HTR-8/SVneo (cell line): ENCODE measurements at places on chromosomes 1 and 21.

DNA sequence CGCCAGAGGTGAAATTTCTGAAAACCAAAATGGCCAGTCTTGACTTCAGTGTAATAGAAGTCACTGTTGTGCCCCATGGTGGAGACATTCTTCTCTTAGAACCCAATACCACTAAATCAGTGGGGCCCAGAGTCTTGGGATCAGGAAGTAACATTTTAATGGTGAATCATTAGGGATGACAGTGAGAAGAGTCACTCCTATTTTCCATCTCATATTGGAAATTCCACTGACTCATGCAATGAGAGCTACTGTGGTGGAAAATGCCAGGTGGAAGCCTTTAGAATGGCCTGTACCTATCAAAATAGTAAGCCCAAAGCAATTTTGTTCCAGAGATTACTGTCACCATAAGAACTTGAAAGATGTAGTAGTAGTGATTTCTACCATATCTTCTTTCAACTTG, 20.6 kb upstream of the PPM1J start:
- peak; percentile 48 for DNase-seq

DNA sequence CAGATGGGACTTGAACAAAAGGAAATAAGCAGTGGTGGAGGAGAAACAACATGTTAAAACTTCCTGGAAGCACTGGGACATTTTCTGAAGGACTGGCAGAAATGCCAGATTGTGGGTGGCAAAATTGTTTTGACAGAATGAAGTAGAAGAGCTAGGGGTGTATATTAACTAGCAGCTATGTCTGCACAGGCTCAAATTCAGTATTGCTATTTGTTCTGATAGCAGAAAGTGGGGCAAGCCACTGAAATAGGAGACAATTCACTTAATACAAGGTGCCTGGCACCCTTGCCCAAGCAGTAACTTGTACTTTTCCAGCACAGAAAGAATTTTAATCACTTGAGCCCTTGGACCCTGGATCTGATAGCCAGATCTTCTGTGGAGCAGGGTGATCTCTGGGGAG, 11.8 kb upstream of the PIGM start:
- no peak for DNase-seq

- no peak for DNase-seq
Measured at GRCh38 chr21:45253633-45254459, 33.8 kb downstream of the POFUT2 start.

DNA sequence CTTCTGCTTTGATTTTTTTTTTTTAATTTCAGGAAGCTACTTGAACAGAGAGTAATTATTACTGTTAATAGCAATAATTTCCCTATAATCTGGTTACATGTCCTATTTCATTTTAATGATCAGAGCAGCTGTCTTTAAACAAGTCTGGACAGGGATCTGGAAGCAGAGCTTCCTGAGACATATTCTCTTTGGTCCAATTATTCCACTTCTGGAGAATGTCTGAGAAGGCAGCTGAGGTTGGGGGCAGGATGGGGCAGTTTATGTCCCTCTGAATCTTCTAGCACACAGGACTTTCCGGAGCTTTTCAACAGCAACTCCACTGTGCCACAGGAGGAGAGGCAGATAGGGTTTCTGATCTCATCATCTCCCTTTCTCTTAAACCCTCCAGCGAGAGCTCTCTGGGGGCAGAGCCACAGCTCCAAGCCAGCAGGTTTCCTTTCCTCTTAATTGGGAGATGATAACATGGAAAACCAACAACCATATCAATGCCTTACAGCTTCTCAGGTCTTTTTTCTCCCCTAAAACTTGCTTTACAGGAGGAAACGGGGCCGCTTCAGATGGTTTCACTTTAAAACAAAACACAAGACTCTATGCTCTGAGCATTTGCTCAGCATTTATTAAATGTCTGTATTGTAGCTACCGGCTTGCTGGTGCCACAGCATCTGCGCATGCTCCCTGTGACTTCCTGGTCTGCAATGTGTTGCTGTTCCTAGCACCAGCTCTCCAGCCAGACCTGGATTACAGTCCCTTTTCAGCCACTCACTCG, 425.7 kb upstream of the USP24 start:
- no peak for DNase-seq

GRCh38 chr1:244324176-244324883, 127.4 kb downstream of the ADSS2 start:
- DNase-seq, result no peak

GRCh38 chr1:228084325-228084724, 1.8 kb downstream of the ARF1 start:
- DNase-seq, result no peak

GRCh38 chr1:151312826-151313225, 14.4 kb downstream of the PI4KB start:
- no peak for DNase-seq

DNA sequence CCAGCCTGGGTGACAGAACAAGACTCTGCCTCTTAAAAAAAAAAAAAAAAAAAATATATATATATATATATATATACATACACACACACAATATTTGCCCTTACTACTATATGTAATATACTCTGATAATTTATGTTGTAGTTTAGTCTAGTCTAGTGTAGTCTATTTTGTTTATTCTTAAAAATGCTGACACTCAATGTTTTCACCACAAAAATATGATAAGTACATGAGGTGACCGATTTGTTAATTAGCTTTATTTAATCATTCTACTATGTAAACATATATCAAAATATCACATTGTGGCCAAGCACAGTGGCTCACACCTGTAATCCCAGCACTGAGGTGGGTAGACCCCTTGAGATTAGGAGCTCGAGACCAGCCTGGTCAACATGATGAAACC, 19.8 kb upstream of the ZNF362 start:
- no peak for DNase-seq

GRCh38 chr1:232017057-232017456, 390.5 kb downstream of the DISC1 start:
- no peak for DNase-seq

DNA sequence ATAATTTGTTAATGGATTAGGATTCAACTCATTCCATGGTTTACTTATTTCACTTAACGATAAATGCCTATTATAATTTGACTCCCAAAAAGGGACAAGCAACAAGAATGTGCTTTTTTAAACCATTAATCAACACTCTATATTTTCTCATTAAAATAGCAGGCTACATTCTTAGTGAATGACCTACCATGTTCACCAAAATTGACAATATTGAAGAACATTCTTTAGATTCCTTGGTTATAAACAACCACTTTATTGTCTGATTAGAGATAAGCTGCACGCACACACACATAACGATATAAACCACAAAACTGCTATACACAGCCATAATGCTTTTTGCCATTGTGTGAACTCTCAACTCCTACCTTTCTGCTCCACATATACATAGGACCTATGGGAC, 75.4 kb upstream of the LRRC7 start:
- peak; percentile 11 for DNase-seq

GRCh38 chr1:181514298-181515290, 31.3 kb downstream of the CACNA1E start:
- DNase-seq, result no peak

- DNase-seq, result no peak
Measured at GRCh38 chr1:62159940-62160348, 34.7 kb upstream of the L1TD1 start.

- no peak for DNase-seq
Measured at GRCh38 chr1:234281826-234282489, 91.3 kb upstream of the COA6 start.

- no peak for DNase-seq
Measured at GRCh38 chr1:29682171-29682918, 446.0 kb downstream of the PTPRU start.

- DNase-seq, result no peak
Measured at GRCh38 chr1:229300099-229300757, 29.3 kb downstream of the RAB4A start.

DNA sequence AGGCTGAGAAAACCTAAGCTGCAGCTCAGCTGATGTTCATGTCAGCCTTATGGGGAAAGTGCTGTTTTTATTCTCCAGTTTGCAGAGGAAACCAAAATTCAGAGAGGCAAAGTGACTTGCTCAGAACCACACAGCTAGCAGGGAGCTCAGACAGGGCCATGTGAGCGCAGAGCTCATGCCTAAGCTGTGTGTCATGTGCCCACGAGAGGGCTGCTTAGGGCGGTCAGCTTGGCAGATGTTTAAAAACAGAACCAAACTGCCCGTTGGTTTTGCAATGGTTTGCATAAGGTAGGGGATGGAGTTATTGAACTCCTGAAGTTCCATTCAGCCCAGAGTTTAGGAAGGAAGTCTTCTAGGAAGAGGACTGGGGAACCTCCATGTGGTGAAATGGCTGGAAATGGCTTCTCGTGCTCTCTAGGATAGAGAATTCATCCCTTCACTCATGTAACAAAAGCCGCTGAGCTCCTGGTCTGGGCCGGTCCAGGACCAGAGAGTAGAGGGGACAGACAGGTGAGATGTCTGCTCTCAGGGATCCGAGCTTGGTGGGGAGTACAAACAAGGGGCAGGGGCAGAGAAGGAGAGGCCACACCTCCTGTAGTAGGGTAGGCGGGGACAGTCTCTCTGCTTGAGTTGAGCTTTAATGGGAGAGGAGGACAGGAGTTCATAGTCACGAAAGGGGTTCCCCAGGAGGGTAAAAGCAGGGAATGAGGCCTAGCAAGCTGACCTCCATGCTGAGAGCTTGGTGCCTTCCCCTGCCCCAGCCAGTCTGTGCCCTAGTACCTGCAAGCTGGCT, 46.9 kb downstream of the ARHGEF10L start:
- DNase-seq, result peak; percentile 25

DNA sequence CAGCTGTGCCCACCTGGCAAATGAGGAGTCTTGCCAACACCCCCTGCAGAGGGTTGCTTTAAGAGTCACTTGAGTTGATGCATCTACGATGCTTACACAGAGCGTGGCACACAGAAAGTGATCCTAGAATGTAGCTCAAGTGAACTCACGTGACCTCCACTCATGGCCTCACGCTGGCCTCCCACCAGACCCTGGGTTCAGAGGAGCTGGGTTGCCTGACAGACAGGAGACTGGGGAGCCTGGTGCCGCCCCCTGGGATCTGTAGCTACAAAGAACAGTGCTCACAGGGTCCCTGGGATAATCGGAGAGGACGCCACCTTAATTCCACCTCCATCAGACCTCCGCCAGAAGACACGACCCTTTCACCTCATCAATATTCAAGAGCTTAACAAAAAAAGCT, 81.4 kb upstream of the CASZ1 start:
- no peak for DNase-seq
